ENCODE measurements at places on chromosomes 5 and 9.

GRCh38 chr5:104951829-104952228 lies 1389.2 kb upstream of the NUDT12 start:
- no peaks in the 10 kb centered on the region for H3K36me3 ChIP-seq
- H3K4me1 ChIP-seq, result no peaks in the 10 kb centered on the region
- DNase-seq, result no peak
- H3K27me3 ChIP-seq, result no peaks in the 10 kb centered on the region

GRCh38 chr5:173852790-173853359 lies 35.3 kb upstream of the CPEB4 start:
- H3K4me1 ChIP-seq, result peaks cover 7% of the 10 kb centered on the region
- H3K27ac ChIP-seq, result no peak overlapping the region
- H3K4me3 ChIP-seq, result no peak overlapping the region

- H3K36me3 ChIP-seq, result no peaks in the 10 kb centered on the region
- H3K4me3 ChIP-seq, result no peak overlapping the region
- H3K4me1 ChIP-seq, result no peaks in the 10 kb centered on the region
These were observed 174.2 kb downstream of the OXCT1 start for GRCh38 chr5:41695920-41696582.

- H3K36me3 ChIP-seq, result no peaks in the 10 kb centered on the region
- H3K27me3 ChIP-seq, result no peaks in the 10 kb centered on the region
- no peak for DNase-seq
- H3K4me3 ChIP-seq, result no peak overlapping the region
- peak overlapping the region; percentile 6 for H3K27ac ChIP-seq
These were observed 41.8 kb downstream of the LYRM7 start for GRCh38 chr5:131212471-131213021.

GRCh38 chr9:127139071-127139731 lies 16.8 kb upstream of the ANGPTL2 start:
- no peaks in the 10 kb centered on the region for H3K4me1 ChIP-seq
- no peak overlapping the region for H3K4me3 ChIP-seq
- no peak overlapping the region for H3K27ac ChIP-seq
- no peaks in the 10 kb centered on the region for H3K36me3 ChIP-seq

GRCh38 chr5:88287302-88287701 lies 18.7 kb upstream of the TMEM161B start:
- no peak overlapping the region for H3K27ac ChIP-seq
- H3K36me3 ChIP-seq, result peaks cover 3% of the 10 kb centered on the region
- H3K4me3 ChIP-seq, result no peak overlapping the region
- no peaks in the 10 kb centered on the region for H3K27me3 ChIP-seq
- no peaks in the 10 kb centered on the region for H3K4me1 ChIP-seq
- DNase-seq, result no peak

All from effector memory CD8-positive, alpha-beta T cell (primary cell).